ENCODE measurements at places on chromosomes 5 and 9. TPM values are rescaled to one million over a fixed set of nuclear protein-coding genes. Genes with fewer than 3 reads are reported as not detected.

SPDL1 gene
- total RNA-seq = 28.2 TPM

TMC1 gene
- total RNA-seq = not detected

TGFBI gene
- 178 TPM for total RNA-seq

RAPGEF6 gene
- total RNA-seq = 6.1 TPM

AP3B1 gene
- total RNA-seq = 37.5 TPM

LRRC19 gene
- not detected for total RNA-seq

GFI1B gene
- under 0.01 TPM for total RNA-seq

PMPCA gene
- total RNA-seq = 62.6 TPM

LCN6 gene
- not detected for total RNA-seq

EFNA5 gene
- total RNA-seq = 4.2 TPM

ABO gene
- total RNA-seq = not detected

PHF24 gene
- total RNA-seq = 0.74 TPM

DEPDC1B gene
- total RNA-seq = 16.4 TPM

NUDT12 gene
- 11.3 TPM for total RNA-seq

NR2F1 gene
- 95.8 TPM for total RNA-seq
